NCI-H1694 treated with DMSO at 0.1 percent for 48 hours (cell line): ENCODE measurements at places on chromosomes 2 and 18.
A peak's percentile ranks its signal among the peaks of the same experiment; 100 is the strongest.

GRCh38 chr2:86400321-86400720 is 40.9 kb upstream of the KDM3A start:
- DNase-seq, result no peak

GRCh38 chr2:27527182-27527581 is 30.5 kb downstream of the GCKR start:
- no peak for DNase-seq

DNA sequence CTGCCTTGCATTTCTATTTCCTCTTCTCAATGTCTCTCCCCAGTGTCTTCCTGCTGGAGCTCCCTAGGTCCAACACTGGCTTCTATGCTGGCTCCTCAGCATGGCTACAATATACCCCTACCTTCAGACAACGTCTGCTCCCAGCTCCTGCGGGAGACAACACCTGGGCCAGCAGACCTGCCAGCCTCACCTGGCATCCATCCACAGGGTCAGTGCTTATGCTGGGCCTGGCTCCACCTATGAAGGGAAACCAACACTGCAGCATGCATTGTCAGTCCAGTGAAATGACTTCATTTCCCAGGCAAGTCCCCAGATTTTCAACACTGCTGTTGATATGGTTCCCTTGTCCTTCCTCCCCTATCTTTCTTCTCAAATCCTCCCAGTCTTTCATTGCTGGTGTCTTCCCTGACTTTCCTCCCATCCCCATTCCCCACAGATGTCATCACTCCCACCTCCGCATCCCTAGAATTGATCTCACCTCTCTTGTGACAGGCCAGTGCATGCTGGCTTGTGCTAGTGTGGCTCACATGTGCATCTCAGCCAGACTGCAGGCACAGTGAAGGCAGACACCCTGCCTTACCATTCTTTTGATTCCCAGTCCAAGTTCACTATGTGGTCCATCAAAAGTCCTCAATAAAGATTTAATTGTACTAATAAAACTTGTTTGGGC is 98.0 kb downstream of the MYO5B start:
- DNase-seq, result no peak

- DNase-seq, result peak; percentile 57
Measured at GRCh38 chr2:27016801-27017325, 15.9 kb upstream of the TMEM214 start.

- DNase-seq, result peak; percentile 32
Measured at GRCh38 chr2:20103530-20103929, 52.1 kb upstream of the LAPTM4A start.

- DNase-seq, result no peak
Measured at GRCh38 chr2:220674033-220674432, 898.1 kb downstream of the EPHA4 start.

- no peak for DNase-seq
Measured at GRCh38 chr2:78861546-78861945, 164.0 kb upstream of the REG3G start.
